H1 (cell line): ENCODE measurements at places on chromosomes 1 and 21.

DNA sequence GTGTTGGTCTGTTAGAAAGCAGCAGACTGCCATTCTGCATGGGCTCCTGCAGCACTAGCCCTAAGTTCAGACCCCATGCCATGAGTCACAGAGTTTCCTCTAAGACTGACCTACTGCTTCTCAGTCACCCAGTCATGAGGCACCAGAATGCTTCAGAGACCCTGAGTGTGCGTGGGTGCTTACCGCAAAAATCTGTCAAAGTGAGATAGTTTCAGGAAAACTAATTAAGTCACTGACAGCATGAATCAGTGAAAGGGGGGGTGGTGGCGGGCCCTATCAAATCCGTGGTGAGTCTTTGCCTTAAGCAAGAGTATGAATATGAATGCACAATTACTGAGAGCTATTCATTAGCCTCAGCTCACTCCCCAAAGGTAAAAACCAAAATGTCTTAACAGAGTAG lies 98.1 kb downstream of the KCTD3 start:
- no peaks in the 10 kb centered on the region for H3K36me3 ChIP-seq
- no peak for DNase-seq
- no peaks in the 10 kb centered on the region for H3K27me3 ChIP-seq
- 0 out of 2 replicates have a peak, but pooled peaks cover 3% of the 10 kb centered on the region for H3K4me1 ChIP-seq
- H3K27ac ChIP-seq = no peak overlapping the region
- H3K4me3 ChIP-seq = no peak overlapping the region

DNA sequence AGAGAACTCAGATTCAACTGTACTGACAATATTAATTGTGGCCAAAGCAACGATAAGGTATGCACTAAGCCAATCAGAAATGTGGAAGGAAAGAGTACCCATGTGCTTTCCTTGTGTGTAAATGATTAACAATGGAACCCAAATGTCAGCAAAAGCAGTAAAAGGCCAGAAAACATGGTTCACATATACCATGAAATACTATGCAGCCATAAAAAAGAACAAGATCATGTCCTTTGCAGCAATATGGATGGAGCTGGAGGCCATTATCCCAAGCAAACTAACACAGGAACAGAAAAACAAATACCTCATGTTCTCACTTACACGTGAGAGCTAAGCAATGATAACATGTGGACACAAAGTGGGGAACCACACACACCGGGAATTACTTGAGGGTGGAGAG lies 78.5 kb downstream of the SUSD4 start:
- no peaks in the 10 kb centered on the region for H3K36me3 ChIP-seq
- H3K4me1 ChIP-seq = no peaks in the 10 kb centered on the region
- DNase-seq = no peak

DNA sequence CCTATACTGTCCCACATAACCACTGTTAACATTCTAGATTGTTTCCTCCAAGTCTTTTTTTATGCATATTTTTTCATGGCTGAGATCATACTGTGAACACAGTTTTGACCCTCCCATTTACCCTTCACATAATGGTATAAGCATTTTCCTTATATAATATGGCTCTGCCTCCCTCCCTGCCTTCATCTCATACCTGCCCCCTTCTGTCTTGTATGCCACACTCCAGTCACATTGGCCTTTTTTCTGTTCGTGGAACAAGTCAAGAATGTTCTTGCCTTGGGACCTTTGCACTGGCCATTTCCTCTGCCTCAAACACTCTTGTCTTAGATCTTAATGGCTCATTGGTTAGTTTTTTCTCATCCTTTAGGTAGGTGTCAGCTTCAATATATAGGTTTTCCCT lies 24.3 kb upstream of the ELAVL4 start:
- no peaks in the 10 kb centered on the region for H3K4me1 ChIP-seq
- no peak overlapping the region for H3K27ac ChIP-seq
- H3K27me3 ChIP-seq = no peaks in the 10 kb centered on the region

DNA sequence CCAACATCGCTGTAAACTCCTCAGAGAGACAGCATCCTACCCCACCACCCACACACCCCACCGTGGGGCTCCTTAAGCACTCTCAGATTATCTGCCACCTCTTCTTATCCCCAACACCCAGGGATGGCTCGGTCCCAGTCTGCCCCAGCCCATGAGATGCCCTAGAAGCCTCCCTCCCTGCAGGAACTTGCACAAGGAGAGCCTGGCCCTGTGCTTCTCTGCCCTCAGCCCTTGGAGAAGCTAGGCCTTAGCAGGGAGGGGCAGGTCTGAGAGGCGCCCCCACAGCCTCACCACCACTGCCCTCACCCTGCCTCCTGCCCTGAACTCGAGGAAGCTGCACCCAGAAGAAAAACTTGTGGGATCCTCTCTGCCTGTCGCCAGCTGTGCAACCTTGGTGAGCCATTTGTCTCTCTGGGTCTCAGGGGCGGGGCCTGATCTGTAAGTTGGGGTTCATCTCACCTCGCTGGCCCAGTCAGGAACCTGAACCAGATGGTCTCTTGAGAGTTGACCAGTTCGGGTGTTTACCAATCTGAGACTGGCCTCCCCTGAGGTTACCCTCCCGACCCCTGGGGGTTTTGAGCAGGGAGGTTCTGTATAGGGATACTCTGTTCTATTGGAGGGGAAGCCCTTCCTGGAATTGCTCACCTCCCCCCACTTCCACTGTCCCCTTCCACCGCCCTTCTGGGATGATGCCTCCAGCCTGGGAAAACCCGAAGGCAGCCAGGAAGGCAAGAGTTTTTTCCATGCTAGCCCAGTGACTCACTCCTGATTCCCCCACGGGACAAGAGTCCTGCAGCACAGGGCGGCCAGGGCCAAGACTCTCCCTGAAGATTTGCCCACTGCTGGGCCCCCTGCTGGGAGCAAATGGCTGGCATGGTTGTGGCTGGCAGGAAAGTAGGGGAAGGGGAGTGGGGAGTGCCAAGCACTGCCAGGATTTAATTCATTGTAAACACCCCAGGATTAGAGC lies at the start of gene S100A3:
Gene S100A3 (minus strand): TSS at position 537 of the 967 bp plus-strand sequence. CDS start 773 bp downstream, outside the sequence.
- DNase-seq = no peak
- no peaks in the 10 kb centered on the region for H3K36me3 ChIP-seq
- H3K27ac ChIP-seq = no peak within 1 kb of the TSS
- no peak within 1 kb of the TSS for H3K4me3 ChIP-seq
- peaks cover 29% of the 10 kb centered on the region for H3K4me1 ChIP-seq

- peaks cover 10% of the 10 kb centered on the region; the same call in 1 of the 2 replicates for H3K4me1 ChIP-seq
- H3K36me3 ChIP-seq = no peaks in the 10 kb centered on the region
- H3K27ac ChIP-seq = no peak overlapping the region
- DNase-seq = peak; percentile 42
- no peak overlapping the region for H3K4me3 ChIP-seq
Measured at GRCh38 chr1:5913078-5913845, 79.0 kb downstream of the NPHP4 start.
